ENCODE measurements at places on chromosomes 6 and 20.
A peak's percentile ranks its signal among the peaks of the same experiment; 100 is the strongest.

DNA sequence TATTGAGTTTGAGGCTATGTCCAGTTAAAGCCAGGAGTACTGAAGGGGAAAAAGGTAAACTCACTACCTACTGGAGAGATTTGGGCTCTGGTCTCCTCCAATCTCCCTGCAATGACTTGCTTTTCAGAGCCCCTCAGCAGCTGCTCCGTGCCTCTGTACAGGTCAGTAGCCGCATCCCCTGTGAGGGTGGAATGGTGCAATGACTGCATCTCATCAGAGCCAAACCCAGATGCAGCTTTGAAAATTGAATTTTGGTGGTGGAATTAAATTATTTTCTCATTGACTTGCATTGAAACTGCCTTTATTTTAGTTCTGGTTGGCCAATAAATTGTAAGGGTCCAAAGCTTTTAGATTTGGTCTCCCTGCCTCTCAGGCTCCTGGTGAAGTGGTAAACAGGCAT, 166.7 kb downstream of the DLL1 start:
- DNase-seq, result no peak

GRCh38 chr6:137415127-137415833, 78.9 kb downstream of the OLIG3 start:
- DNase-seq, result peak; percentile 83

- no peak for DNase-seq
Measured at GRCh38 chr6:38495922-38496635, 143.7 kb downstream of the BTBD9 start.

- DNase-seq, result no peak
Measured at GRCh38 chr6:155030148-155030720, 35.1 kb downstream of the TIAM2 start.

DNA sequence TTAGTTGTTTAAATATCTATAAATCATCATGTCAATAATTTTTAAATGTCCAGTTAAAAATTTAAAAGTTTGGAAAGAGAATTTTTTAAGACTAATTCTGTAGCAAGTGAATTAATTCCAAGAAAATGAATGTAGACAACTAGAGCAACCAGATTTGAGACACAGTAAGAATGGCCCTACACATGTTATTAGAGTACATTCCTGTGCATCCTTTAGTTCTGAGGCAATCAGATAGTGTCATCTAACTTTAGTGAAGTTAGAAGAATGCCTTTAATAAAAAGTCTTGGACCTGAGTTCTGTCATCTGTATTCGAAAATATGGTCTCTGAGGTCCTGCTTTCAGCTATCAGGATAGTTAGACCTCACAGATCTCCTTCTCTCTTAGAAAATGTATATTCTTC, 63.7 kb downstream of the HIVEP2 start:
- DNase-seq, result no peak

DNA sequence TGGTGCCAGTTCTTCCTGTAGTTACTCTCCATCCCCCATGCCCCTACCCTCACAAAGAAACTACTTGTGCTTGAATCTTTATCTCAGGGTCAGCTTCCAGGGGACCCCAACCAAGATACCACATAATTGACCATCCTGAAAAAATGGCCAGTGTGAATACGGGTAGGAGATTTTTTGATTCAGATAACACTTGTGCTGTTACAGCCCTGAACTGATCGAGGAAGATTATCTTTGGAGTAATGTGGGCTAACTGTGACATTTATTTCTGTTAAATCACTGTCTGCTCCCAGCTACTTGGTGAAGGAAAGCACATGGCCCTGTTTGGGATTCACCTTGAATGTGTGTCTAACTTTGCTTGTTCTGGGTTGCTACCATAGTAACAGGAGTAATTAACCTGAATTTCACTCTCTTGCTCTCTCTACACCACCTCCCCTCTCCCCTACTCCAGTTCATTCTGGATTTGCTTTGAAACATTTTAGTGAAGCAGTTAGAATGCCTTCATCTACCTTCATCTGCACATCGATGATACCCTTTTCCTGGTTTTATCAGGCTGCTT, 219.6 kb upstream of the CHD6 start:
- no peak for DNase-seq

DNA sequence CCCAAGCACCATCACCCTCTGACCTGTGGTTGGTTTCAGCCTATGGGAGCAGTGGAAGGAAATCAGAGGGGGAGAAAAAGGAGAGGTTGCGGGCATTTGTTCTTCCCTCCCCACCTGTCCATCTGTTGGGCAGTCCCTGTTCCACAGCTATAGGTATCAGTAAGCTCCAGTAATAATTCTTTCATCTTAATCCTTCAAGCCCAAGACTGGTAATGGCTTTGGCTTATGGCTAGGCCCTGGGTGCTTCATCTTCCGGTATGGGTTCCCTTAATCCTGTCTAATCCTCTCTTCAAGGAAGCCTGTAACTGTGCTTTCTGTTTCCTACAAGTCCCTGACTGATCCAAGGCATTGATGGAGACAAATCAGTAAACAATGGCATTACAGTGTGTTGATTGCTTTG, 42.2 kb upstream of the STK35 start:
- DNase-seq, result no peak

GRCh38 chr6:121032268-121033006, 301.8 kb downstream of the TBC1D32 start:
- no peak for DNase-seq

- DNase-seq, result no peak
Measured at GRCh38 chr6:138031850-138032249, 75.4 kb downstream of the PERP start.

GRCh38 chr6:161828355-161828754, 554.5 kb upstream of the AGPAT4 start:
- DNase-seq, result no peak

- no peak for DNase-seq
Measured at GRCh38 chr6:63477422-63478040, 94.7 kb upstream of the LOC128125822 start.

GRCh38 chr6:151243481-151243880, 3.7 kb downstream of the AKAP12 start:
- DNase-seq, result no peak

GRCh38 chr20:50083034-50083433, 29.9 kb downstream of the UBE2V1 start:
- DNase-seq, result no peak

DNA sequence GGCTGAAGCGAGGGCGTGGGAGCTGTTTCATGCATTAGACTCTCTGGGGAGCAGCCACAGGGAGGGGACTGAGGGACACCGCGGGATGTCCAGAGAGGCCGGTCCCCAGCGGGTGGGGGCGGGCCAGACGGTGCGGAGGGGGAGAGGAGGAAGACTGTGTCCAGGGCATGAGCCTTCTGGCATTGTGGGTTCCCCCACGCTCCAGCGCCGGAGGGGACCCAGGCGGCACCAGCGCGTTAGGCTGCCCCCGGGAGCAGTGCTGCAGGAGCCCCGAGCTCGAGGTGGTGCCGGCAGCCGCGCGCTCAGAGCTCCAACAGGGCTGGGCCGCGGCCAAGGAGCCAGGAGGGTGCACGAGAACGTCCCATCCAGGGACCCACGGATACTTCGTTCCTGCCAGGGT, 14.4 kb downstream of the SLC22A3 start:
- DNase-seq, result no peak

GRCh38 chr6:116471531-116471930, 10.4 kb downstream of the CALHM6 start:
- no peak for DNase-seq

- no peak for DNase-seq
Measured at GRCh38 chr20:46304361-46304760, 3.9 kb downstream of the CDH22 start.

DNA sequence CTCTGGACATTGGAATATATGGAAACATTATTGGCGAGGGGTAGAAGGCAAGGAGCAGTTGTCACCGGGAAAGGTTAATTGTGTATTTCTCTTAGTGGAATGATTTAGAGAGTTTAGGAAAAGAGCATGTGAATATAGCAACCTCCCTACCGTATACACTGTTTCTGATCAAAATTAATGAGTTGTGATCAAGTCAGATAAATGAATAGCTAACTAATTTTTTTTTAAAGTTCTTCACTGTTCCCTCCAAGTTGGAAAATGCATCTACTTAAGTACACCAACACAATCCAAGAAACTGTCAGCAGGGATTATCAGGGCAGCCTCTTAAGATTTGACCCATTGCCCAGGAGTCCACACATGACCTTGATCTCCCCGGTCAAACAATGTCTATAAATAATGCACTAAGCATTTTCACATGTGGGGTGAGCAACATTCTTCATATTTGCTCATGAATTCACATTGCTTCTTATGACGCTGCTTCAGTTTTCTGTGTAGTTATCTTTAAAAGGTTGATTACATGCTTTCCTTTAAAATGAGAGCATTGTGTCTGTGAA, 680.8 kb upstream of the NRSN1 start:
- DNase-seq, result no peak

GRCh38 chr6:33477864-33478263, 23.5 kb downstream of the ZBTB9 start:
- no peak for DNase-seq

DNA sequence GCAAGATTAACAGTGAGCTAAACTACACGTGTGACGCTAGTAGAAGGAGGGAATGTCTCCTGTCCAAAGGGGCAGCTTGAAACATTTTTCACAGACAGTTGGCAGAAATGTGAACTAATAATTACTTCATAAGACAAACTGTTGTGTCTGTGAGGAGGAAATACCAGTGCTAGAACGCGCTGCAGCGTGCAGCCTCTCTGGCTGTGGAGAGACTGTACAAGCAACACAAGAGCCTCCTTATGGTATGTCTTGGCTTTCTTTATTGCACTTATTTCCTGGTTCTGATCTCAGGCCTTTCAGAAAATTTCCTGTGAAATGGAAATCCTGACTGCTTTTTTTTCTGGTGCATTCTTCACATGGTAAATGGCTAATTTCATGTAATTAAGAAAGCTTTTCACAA, 25.3 kb upstream of the TIAM2 start:
- no peak for DNase-seq

- DNase-seq, result peak; percentile 6
Measured at GRCh38 chr6:45709781-45710220, 305.9 kb downstream of the CLIC5 start.

- no peak for DNase-seq
Measured at GRCh38 chr6:112038268-112038667, 15.6 kb upstream of the CCN6 start.

DNA sequence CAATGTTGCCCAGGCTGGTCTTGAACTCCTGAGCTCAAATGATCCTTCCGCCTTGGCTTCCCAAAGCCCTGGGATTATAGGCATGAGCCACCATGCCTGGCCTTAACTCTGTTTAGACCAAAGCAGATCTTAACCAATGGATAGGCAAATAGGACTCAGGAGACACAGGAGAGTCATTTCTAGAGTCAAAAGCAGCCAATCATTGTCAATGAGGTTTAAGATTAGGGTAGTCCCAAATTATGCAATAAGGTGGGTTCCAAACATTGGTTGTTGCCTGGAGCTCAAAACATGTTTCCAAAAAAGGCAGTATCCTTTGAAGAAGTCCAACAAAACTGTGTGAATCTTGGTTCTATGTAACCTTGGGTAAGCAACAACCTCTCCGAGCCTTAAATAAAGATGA, 95.7 kb upstream of the JARID2 start:
- DNase-seq, result no peak

GRCh38 chr20:57478176-57478575, 46.8 kb downstream of the CTCFL start:
- no peak for DNase-seq

GRCh38 chr6:168890306-168890980, 363.2 kb downstream of the THBS2 start:
- DNase-seq, result no peak

GRCh38 chr20:56930876-56931275, 301.8 kb downstream of the TFAP2C start:
- no peak for DNase-seq

DNA sequence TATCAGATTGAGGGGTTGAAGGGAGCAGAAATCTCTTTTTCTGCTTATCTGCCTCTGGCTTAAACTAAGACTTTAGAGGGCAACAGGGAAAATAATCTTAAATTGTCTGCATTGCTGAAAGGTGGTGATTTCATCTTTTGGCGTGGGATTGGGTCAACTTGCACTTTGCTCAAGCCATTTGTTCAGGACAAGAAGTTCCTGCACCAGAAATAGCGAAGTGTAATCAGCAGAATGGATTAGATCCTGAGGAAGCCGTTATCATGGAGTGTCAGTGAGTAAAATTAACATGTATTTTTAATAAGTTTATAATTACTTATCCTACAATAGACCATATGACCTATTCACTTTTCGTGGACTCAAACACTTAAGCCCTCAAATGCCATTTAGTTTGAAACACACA, 249.3 kb downstream of the CD83 start:
- DNase-seq, result no peak

- no peak for DNase-seq
Measured at GRCh38 chr6:87481931-87482330, 9.2 kb downstream of the SLC35A1 start.

- DNase-seq, result no peak
Measured at GRCh38 chr6:83199863-83200225, 6.7 kb downstream of the RWDD2A start.

DNA sequence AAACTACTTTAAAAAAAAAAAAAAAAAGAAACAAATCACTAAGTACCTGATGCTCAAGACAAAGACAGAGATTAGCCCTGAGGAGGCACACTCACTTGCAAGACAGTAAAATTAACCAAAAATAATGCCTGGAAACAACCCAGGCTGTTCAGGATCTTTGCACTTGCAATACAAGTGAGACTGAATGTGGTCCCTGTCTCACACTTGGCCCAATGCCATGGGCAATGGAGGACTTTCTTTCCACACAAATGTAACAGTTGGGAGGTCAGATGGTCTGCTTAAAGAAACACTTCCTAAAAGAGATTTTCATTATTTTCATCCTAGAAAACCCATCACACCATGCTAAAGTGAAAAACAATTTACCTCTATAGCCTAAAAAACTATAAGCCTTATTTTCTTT, 16.2 kb downstream of the STAU1 start:
- no peak for DNase-seq

DNA sequence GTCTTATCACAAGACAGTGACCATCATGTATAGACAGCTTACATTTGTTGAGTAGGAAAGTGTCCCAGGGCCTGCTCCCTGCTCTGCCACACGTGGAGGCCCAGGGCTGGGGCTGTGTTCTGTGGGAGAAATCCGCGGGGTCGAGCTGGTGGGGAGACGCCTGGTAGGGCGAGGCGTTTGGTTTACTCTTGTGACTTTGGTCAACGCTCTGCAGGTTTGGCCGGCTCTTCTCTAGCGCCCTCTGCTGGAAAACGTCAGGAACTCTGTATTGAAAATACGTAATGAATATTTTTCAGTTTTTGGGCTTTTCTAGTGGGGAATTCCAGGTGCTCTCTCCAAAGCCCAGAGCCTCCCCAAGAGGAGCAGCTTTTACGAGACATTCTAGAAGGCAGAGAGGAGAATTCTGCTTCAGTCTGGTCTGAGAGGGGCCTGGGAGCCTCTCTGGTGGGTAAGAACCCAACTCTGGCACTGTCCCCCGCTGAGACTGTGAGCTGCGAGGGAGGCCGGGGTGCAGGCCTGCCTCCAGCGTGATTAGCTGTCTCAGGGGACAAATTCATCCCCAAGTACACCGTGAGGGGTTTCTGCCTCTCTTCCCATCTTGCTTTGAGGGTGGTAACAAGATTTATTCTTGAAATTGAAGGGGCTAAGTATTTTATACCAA, 112.6 kb upstream of the RALGAPA2 start:
- DNase-seq, result peak; percentile 41

GRCh38 chr6:106511288-106512047, 117.8 kb downstream of the RTN4IP1 start:
- DNase-seq, result no peak
